ENCODE measurements at places on chromosomes 5 and 9. TPM values are rescaled to one million over a fixed set of nuclear protein-coding genes. Genes with fewer than 3 reads are reported as not detected.

- H3K36me3 ChIP-seq, result peaks cover 48% of the 10 kb centered on the region
- no peaks in the 10 kb centered on the region for H3K27me3 ChIP-seq
- no peak overlapping the region for H3K27ac ChIP-seq
- DNase-seq, result no peak
Measured at GRCh38 chr5:81694726-81695125, 56.2 kb downstream of the SSBP2 start.

DNA sequence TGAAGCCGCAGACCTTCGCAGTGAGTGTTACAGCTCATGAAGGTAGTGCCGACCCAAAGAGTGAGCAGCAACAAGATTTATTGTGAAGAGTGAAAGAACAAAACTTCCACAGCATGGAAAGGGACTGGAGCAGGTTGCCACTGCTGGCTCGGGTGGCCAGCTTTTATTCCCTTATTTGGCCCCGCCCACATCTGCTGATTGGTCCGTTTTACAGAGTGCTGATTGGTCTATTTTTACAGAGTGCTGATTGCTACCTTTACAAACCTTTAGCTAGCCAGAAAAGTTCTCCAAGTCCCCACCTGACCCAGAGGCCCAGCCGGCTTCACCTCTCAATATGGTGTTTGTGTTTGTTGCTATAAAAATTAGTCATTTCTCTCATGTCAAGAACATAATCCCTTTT, 49.7 kb downstream of the RECK start:
- H3K4me3 ChIP-seq, result no peak overlapping the region
- DNase-seq, result no peak
- no peaks in the 10 kb centered on the region for H3K4me1 ChIP-seq

DNA sequence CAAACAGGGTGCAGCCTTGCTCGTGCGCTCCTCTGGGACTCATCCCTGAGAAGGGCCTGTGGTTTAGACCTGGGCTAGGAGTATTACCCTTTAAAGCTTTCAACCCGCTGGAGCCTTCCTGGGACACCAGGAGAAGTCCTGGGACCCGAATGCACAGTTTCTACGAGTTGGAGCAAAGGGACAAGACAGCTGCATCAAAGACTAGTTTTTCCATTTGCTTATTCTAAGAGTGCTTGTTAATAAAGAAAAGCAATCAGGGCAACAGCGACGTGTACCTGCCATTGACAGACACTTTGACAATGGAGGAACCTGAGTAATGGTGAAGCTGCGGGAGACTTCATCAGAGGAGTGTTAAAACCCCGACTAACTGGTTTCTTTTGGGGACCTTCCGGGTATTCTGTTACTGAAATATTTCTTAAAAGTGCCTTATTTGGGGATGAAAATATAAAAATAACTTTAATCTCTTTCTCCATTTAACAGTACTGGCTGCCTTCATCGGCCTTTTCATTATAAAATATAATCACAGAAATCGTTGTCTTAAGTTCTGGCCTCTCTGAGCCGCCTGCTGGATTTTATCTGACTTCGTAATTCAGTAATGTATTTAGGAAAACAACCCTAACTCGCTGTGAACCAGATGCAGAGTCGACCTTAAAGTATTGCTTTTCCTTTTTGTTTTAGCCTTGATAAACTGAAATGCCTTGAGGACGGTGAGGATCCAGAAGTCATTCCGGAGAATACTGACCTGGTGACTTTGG, 732 bp downstream of the SNAPC3 start:
- no peak for DNase-seq
- H3K27ac ChIP-seq, result peak overlapping the region; percentile 79
- H3K4me3 ChIP-seq, result peak overlapping the region; percentile 95
- H3K4me1 ChIP-seq, result peaks cover 40% of the 10 kb centered on the region
- H3K27me3 ChIP-seq, result peaks cover 4% of the 10 kb centered on the region

DNA sequence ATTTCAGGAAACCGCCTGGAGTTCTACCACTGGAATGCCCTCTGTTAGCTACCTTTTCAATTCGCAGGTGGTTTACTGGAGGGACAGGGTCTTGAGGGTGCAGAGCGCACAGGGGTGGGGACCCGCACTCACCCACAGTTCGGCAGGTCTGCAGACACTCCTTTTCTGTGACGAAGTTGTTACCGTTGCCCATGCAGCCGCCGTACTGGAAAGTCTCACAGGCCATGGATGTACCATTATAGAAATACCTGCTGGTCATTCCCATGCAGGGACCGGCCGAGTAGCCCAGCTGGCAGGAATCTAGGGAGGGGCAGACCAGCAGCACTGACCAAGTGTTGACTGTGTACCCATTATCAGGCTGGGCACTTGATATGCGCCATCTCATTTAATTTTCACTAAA, 16.8 kb downstream of the AMBP start:
- no peak for DNase-seq
- no peak overlapping the region for H3K27ac ChIP-seq

GRCh38 chr9:36492865-36493264, 79.8 kb upstream of the MELK start:
- DNase-seq, result peak; percentile 16
- no peaks in the 10 kb centered on the region for H3K36me3 ChIP-seq
- H3K4me3 ChIP-seq, result peak overlapping the region; percentile 57

GRCh38 chr5:170644501-170644900, 139.0 kb upstream of the GABRP start:
- H3K27me3 ChIP-seq, result peaks cover 14% of the 10 kb centered on the region
- DNase-seq, result no peak
- no peaks in the 10 kb centered on the region for H3K4me1 ChIP-seq
- no peak overlapping the region for H3K4me3 ChIP-seq
- no peaks in the 10 kb centered on the region for H3K36me3 ChIP-seq

DNA sequence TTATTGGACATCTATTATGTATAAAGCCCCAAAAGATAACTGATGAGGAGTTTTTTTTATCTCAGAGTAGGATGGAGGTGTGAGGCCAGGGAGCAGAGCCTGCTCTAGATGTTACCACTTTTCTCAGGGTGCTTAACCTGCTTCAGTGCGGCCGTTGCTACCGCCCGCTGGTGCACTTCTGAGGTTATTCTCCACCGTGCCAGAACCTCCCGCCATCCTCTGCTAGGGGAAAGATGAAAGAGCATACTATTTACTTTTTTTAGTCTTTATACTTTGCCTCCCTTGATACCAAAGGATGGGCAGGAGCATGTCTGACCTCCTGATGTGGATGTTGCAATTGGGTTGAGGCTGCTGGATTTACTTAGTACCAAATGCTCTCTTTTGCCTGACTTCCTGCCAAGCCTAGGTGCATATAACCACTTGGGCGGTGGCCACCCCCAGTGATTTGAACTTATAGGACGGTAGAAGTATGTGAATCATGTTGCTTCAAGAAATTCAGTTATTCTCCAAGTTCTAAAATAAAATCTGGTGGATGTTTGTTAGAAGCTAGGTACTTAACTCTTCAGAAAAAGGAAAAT, 71.1 kb upstream of the HSPB3 start:
- H3K4me3 ChIP-seq, result no peak overlapping the region
- DNase-seq, result no peak
- peaks cover 3% of the 10 kb centered on the region for H3K4me1 ChIP-seq
- no peak overlapping the region for H3K27ac ChIP-seq

DNA sequence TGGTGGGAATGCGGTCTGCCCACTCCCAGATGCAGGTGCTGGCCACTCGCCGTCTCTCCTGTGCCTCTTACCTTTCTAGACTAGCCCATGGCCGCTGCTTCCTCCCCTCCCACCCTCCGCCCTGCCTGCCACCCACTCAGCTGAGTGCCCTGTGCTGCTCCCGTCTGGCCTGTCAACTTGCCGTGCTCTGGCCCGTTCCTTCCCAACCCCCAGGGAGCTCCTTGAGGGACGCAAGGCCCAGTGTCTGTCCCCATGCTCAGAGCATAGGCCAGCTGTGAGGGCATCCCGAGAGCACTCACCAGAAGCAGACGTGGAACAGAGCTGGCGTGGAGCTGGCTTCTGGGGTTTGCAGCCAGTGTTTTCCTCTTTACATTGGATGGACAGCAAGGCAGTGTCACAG, 20.2 kb downstream of the HNRNPH1 start:
- peaks cover 7% of the 10 kb centered on the region for H3K4me1 ChIP-seq
- no peak overlapping the region for H3K4me3 ChIP-seq
- no peaks in the 10 kb centered on the region for H3K27me3 ChIP-seq
- H3K36me3 ChIP-seq, result peaks cover 37% of the 10 kb centered on the region
- no peak overlapping the region for H3K27ac ChIP-seq

DNA sequence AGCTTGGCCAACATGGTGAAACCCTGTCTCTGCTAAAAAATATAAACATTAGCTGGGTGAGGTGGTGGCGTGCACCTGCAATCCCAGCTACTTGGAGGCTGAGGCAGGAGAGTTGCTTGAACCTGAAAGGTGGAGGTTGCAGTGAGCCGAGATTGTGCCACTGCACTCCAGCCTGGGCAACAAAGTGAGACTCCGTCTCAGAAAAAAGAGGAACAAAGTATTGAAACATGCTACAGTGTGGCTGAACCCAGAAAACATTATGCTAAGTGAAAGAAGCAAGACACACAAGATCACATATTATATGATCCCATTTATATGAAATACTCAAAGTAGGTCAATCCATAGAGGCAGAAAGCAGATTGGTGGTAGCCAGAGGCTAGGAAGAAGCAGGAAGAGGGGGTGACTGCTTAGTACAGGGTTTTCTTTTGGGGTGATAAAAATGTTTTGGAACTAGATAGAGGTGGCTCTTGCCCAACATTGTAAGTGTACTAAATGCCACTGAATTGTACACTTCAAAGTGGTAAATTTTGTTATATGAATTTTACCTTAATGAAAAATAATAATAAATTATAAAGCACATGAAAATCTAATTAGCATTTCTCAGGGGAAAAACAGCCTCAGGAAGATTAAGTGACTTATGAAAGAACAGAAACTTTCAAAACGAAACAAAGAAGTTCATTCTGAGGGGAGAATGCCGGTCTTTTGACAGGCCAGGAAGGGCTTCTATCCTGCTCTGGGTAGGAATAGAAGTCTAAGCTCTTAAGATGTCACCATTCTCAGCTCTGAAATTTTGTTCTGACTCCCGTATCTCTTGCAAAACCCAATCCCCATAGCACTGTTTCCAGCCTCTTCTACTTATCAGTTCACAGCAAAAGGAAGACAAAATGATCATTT, 161.1 kb upstream of the TBCA start:
- H3K27me3 ChIP-seq, result peaks cover 15% of the 10 kb centered on the region
- no peaks in the 10 kb centered on the region for H3K36me3 ChIP-seq
- no peak overlapping the region for H3K4me3 ChIP-seq
- H3K27ac ChIP-seq, result no peak overlapping the region
- H3K4me1 ChIP-seq, result peaks cover 16% of the 10 kb centered on the region
- no peak for DNase-seq

Gene GABBR2
- not detected for total RNA-seq

Gene MEGF10
- total RNA-seq, result not detected

Gene OBP2B
- not detected for total RNA-seq

Gene SLC34A3
- not detected for total RNA-seq

Gene C9orf85
- 8.3 TPM for total RNA-seq

Gene CA9
- total RNA-seq, result 0.89 TPM

Gene CCNG1
- 89.4 TPM for total RNA-seq

Gene OTULINL
- total RNA-seq, result 17.0 TPM
